ENCODE measurements at places on chromosomes 12 and 14.

DNA sequence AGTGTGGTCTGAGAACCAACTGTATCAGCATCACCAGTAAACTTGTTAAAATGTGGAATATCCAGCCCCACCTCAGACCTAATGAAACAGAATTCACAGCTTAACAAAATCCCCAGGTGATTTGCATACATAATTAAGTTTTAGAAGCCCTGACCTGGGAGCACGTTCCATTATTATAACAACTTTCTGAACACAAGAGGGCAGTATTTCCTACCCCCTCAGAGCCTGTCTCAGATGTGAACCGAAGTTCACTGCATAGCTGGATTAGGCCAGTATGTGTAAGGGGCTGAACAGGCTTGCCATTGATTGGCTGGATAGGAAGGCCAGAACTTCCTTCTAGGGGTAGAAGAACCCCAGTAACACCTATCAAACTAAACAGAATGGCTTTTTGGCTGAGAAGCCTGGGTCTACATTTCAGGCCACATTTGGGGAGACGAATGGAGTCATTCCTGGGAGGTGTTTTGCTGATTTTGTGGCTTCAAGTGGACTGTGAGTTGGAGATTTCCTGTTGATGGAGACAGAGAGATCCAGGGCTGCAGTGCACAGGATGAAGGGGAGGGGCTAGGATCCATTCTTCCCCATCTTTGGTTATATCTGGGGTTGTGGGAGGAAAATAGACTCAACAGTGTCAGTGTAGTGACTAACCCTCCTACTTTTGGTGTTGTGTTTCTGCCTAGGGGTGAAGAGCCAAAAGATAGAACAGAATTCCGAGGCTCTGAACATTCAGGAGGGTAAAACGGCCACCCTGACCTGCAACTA lies 94.7 kb upstream of the OR4E1 start:
- no peak for DNase-seq

- DNase-seq, result no peak
These were observed 24.5 kb downstream of the BEGAIN start for GRCh38 chr14:100562751-100563150.

DNA sequence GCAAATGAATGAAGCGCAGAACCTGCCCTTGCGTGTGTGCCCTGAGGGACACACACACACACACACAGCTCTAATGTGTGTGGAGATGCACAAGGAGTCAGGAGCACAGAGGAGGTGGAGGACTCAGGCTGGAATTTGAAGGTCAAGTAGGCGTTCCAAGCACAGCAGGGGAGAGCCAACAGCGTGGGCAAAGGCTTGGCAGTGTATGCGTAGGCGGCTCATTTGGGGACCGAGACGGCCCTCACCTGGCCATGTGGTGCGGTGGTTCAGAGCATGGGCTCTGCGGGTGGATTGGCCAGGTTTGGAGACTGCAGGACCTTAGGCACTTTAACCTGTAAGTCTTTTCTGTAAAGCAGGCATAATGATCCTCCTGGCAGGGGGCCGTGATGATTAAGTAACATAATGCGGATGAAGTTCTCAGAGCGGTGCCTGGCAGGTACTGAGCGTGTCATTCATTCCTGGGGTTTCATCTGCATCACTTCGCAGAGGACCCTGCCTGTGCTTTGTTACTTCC lies 69.5 kb upstream of the SLC24A4 start:
- DNase-seq, result no peak

GRCh38 chr12:116159593-116160200 lies 117.8 kb downstream of the MED13L start:
- no peak for DNase-seq

- no peak for DNase-seq
These were observed 230.5 kb downstream of the ATP23 start for GRCh38 chr12:58171914-58172313.
